ENCODE measurements at places on chromosomes 4 and X.

DNA sequence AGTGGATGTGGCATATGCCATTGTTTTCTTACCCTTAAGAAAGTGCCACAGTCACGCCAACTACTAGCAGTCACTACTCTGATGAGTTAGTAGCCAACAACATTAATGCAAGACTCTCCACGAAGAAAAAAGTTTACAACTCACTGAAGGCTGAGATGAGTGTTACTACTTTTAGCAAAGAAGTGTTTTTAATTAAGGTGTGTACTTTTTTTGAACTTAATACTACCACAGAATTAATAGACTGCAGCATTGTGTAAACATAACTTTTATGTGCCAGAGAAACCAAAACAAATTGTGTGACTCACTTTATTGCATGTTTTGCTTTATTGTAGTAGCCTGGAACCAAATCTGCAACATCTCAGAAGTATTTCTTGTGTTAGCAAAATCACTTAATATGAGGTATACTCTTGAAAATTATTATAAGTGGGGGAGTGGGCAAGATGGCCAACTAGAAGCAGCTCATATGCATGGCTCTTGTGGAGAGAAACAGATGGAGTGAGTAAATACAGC, 2.2 kb upstream of the UGT2B4 start:
- DNase-seq, result no peak

GRCh38 chrX:24574743-24575142, 72.4 kb downstream of the PCYT1B start:
- no peak for DNase-seq

GRCh38 chr4:8278009-8278395, 8.4 kb downstream of the HTRA3 start:
- DNase-seq, result no peak

DNA sequence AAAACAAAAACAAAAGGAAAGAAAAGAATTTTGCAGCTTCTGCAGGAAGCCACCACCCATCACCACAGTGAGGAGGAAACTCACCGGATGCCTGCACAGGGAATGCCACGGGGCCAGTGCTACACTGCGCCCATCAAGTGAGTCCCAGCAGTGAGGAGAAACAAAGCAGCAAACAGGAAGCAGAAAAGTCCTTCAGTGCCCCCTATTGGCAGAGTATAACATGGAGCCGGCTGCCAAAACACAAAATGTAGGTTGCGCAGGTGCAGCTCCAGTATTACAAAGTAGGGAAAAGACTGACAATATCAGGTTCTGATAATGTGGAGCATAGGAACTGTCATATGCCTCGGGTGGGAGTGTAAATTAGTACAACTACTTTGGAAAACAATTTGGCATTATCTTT, 23.3 kb upstream of the SCML2 start:
- DNase-seq, result peak; percentile 30

DNA sequence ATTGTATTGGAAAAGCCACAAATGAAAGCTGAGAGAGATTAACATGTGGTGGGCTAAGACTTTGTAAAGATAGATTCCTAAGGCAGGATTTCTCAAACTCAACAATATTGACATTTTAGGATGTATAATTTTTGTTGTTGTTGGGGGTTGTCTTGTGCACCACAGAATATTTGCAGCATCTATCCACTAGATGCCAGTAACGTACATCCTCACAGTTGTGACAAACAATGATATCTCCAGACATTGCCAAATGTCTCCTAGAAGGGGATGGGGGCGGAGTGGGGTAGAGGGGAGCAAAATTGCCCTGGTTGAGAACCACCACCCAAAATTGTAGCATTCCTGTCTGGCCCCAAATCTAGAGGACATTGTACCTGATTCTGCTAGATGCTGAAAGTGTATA, 14.7 kb upstream of the CBR4 start:
- DNase-seq, result no peak

DNA sequence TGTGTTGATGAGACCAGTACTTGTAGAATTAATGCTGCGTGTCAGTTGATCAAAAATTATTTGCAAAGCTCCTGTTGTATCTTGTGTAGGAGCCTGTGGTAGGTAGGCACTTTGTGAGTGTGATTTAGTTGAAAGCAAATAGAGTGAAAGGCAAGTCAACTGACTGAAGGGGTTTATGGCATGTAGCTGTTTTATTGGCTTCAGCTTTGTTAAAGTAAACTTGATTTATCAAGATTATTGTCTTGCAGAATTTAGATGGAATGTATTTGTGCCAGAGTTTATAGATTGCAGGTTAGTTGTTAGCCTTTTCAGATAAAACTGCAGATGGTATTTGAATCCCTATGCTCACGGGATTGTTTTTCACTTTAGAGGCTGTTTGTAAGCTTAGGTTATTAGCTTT, 128.0 kb downstream of the FRAS1 start:
- DNase-seq, result no peak

DNA sequence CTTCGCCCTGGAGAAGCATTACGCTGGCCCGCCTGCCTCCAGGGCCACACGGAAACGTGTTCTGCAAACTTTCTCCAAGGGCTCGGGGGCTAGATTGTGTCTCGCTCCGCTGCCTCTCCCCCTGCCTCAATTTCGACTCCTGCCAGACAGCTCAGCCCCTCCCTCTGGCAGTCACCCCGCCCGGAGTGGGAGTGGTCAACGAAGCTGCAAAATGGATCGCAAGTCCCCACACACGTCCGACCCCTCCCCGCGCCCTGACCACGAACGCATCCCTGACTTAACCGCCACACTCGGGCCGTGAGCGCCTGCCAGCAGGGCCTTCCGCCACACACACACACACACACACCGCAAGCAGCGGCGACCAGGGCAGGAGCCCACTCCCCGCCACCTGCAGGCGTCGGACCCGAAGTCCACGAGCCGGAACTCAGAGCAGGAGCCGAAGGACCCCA, 47.0 kb upstream of the NKAP start:
- no peak for DNase-seq

DNA sequence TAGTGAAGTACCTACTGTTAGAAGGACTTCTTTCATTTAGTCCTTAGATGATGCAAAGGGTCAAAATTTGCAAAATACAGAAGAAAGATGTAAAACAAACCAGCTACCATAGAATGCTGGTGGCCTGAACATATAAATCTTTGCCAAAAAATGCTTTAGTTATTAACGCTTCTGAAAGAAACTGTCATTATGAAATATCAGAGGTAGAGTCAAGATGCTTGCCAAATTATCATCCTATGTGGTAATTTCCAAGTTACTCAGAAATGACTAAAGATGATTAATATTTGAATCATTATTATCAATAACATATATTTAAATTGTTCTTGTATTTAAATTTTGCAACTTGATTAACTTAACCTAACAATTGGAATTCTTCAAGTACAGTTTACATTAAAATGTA, 588.4 kb upstream of the FAM241A start:
- no peak for DNase-seq
